ENCODE measurements at places on chromosomes 4 and X. TPM values are rescaled to one million over a fixed set of nuclear protein-coding genes. Genes with fewer than 3 reads are reported as not detected.

- DNase-seq: peak; percentile 41
Measured at GRCh38 chrX:76454456-76454927, 27.0 kb downstream of the MAGEE1 start.

DNA sequence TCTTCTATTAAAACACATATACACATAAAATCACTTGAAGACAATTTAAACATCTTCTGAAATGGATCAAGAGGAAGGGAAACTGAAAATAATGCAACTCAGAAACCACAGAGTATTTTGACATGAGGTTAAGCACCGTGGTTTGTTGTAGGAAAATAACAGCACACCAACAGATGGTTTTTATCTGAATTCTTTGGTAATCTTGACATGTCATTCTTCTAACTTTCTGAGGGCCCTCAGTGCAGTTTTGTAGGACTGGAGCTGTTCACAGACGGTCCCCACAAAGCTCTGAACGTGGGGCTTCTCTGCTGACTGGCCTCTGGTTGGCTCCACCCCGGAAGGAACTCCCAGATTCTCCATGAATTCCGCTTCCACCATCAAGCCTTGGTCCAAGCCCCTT is 16.0 kb upstream of the TLR8 start:
- no peak for DNase-seq

DNA sequence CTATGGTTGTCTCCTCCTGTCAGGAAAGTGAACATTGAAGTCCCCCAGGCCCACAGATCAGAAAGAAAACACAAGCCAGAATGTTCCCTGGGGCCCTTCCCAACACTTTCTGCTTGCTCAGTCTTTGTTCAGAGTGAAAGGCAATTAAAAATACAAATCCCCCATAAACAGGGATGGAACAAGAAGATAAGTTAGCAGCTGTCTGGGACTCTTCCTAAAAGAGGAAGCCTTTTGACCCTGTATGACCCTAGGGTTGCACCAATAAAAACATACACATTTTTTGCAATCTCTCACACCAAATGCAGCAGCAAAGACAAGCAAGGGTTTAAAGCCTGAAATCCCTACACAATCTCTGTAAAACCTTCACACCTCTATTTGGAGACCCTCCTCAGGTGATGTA is 22.6 kb downstream of the IRF2 start:
- no peak for DNase-seq

- DNase-seq: no peak
Measured at GRCh38 chr4:87211249-87211952, 9.0 kb downstream of the KLHL8 start.

- DNase-seq: peak; percentile 71
Measured at GRCh38 chr4:186844059-186844681, 120.5 kb upstream of the FAT1 start.

GRCh38 chr4:126409746-126410145 is 1095.0 kb downstream of the FAT4 start:
- no peak for DNase-seq

CFI gene
- not detected for polyA plus RNA-seq

SHISA3 gene
- not detected for polyA plus RNA-seq

DNA sequence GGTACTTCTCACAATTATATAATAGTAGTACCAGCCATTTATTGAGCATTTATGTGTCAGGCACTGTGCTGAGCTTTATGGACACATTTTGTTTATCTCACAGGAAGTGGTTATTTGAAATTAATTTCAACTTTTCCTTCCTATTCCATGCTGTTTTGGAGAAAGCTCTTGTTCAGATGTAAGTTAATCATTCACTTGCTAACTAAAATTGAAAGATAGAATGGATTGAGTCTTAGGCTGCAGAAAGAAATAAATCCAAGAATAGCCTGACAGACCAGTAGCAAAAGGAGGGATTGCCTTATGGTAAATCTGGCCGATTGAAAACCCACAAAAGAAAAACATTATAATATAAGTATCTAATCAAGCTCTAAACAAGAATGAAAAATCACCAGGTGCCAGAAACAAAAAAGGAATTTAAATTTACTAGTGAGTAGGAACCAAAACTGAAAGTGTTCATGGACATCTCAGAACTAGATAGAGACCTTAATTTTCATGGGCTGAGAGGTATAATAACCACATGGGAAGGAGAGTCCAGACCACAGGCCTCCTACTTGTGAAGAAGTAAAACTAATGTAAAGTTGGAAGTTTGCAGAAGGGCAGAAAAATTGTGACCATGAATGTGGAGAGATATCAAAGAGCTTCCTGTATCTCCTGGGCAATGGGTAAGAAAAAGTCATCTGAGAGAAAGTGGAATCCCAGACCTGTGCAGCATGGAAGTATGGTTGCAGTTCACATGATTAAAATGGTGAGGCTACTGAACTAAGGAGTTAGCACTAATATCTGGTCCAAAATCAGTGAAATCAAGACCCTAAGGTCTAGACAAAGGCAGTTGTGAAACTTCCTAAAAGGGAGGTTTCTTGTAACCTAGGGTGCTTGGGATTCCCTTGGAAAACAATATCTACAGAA is 38.0 kb downstream of the RADX start:
- no peak for DNase-seq

CXCL8 gene
- 15.9 TPM for polyA plus RNA-seq

- no peak for DNase-seq
Measured at GRCh38 chrX:115204040-115204439, 14.8 kb downstream of the RBMXL3 start.

EPHA5 gene
- polyA plus RNA-seq: not detected

BGN gene
- 308 TPM for polyA plus RNA-seq

- no peak for DNase-seq
Measured at GRCh38 chr4:5573965-5574364, 134.4 kb downstream of the EVC2 start.

DNA sequence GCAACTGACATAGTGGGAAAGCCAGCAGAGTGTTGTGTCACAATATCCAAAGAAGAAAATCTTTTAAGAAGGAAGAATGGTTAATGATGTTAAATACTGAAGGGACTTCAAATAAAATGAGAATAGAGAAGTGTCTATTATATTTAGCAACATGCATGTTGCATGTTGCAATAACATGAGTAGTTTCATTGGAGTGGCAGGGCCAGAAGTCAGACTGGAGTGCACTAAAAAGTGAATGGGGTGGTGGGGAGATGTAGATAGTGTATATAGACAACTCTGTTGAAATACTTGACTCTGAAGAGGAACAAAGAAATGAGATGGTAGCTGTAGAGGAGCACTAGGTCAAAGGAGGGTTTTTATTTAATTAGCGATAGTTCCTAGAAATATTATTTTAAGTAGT is 9.5 kb upstream of the AMMECR1 start:
- DNase-seq: no peak

OCIAD2 gene
- polyA plus RNA-seq: 35.0 TPM

DNA sequence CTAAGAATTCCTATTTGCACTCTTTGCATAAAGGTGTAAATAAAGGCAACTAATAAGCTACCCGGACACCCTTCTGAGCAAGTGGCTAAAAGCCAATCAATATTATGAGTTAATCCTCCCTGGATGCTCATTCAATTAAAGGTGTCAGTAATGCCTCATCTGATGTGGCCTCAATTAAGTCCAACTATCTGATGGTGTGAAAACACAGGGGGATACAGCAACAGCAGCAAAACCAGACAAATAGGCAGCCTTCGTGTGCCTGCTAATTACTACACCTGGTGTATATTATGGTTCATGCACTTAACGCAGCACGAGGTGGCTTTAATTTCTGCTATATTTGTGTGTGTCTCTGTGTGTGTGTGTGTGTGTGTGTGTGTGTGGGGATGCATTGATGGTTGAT is 244.4 kb downstream of the DCLK2 start:
- DNase-seq: no peak

GRCh38 chr4:120524237-120524636 is 398.3 kb downstream of the PRDM5 start:
- DNase-seq: no peak

DNA sequence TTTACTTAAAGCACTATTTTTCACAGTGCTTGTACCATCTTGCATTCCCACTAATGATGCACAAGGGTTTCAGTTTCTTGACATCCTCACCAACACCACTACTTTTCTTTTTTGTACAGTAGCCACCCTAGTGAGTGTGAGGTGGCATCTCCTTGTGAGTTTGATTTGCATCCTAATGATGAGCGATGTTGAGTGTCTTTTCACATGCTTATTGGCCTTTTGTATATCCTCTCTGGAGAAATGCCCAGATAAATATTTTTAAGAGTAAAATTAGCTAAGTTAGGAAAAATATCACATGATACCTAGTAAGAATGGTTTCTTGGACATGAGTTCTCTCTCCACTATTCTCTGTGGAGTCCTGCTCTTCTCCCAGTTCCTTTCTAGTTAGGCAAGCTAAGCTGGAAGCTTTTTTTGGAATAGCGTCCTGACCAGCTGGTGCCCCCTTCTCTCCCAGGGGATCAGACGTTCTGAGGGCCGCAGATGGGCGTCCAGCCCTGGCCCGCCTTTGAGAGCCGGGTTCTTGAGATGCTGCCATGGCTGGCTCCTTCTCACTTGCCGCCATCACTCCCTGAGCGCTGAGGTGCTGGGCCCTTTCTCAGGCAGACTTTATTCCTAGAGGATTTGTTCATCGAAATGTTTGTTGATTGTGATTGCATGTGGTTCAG is 132.1 kb downstream of the ARHGAP10 start:
- peak; percentile 39 for DNase-seq

DNA sequence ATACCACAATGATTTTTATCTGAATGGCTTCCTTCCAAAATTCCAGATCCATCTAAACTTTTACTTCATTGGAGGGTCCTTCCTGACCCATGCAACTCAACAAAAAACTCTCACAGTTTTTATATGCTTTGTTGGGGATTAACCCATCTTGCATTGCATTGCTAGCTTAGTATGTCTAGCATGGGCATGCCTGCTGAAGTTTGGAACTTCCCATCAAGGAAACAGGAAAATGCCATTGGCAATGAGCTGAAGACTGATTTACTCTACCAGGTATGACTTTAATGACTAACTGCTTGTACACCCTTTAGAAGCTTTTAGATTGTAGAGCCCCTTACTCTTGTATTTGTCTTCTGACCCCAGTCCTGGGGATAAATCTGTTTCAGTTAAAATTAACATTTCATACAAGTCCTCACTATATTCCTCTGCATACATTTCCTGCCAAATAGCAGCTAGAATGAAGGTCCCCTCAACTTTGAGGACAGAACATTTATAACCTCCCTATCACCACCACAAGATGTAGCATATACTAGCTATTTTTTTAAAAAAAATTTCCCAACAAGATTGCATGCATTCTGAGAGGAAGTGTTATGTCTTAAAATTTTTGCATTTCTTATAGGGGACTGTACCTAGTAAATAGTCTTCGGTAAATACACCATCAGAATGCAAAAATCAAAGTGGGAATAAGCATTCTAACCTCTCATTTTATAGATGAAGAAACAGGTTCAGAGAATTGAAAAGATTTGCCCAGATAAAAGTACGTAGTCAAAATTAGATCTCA is 52.5 kb upstream of the ATXN3L start:
- DNase-seq: no peak

DNA sequence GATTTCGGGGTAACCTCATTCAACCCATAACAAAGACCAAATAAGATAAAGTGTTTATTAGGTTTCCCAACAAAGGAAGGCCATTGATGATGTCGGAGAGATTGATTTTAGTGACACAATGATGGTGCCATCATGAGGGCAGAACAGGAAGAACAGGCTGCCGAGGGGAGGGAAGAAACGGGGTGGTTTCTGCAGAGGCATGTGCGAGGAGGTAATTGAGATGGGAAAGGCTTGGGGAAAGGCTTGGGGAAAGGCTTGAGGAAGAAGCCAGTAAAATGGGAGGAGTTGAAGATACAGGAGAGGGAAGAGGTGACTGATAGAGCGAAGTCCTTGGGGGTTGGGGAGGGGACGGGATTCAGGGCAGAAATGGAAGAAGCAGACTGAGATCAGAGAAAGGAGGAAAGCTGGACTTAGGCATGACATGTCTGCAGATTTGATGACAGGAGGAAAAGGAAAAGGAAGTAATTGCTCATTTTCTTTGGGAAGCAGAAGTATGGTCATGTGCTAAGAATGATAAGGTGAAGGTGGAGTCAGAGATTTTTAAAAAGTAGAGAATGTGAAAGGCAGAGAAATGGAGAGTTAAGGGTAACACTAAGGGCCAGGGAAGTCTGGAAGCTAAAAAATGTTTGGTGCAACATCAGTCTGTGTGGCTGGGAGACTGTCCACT is 6.0 kb downstream of the HPSE start:
- DNase-seq: peak; percentile 14

GRCh38 chr4:2322841-2323240 is 60.9 kb upstream of the MXD4 start:
- DNase-seq: no peak

GRCh38 chrX:129726307-129727111 is 12.3 kb upstream of the XPNPEP2 start:
- peak; percentile 73 for DNase-seq

DNA sequence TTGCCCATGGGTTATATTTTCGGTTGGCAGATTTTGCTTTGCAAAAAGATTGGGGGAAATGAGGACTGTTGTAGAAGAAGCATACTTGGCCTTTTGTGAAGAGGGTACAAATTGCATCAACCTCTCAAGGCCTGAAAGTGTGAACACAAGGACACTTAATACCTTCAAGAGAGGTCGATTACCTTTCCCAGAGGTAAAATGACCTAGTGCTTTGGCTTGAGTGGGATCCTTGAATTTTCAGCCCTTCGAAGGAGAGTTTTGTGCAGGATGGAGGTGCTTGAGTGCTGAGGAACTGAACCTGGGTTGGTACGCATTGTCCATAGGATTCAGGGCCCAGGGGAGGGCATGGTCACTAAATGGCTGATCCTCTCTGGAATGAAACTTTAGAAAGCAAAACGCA is 27.6 kb upstream of the NKAP start:
- DNase-seq: no peak

DNA sequence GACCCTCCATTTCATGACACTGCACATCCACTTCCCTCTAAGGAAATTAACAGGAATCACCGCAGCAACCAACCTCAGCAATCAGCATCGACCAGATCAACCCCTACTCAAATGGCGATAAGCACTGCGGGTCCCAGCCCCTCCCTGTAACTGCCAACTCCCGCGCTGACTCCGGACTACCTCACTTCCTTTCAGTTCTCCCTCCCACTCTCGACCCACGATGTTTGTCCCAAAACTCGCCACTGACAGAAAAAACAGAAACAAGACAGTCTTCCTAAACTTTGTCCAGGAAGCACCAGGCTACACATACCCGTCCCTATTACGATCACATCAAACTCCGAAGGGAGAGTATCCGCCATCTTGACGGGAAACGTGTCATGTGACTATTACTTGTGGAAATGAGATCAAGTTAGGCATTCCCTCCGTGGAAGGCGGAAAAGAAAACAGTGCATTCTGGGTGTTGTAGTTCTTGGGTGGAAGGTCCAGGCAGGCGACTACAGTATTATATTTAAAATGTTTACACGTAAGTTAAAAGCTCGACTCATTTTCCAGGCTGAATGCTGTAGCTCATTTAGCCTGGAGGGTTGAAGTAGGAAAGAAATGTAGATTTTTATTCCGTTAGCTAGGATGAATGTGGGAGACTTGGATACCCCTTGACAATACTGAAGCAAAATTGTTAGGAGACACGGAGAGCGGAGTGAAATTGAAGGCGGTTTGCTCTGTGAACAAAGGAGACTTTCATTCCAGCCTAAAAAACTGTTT is at the start of gene CHM:
CHM (minus strand) TSS at position 385 of the 762 bp plus-strand sequence; CDS start at position 359, 26 bp downstream.
- peak; percentile 87 for DNase-seq

MAML3 gene
- polyA plus RNA-seq: 0.61 TPM

All from GM23248 (cell line).